ENCODE measurements at places on chromosomes 13 and 19.

GRCh38 chr13:100156788-100157187, 67.9 kb downstream of the PCCA start:
- DNase-seq, result peak; percentile 20

DNA sequence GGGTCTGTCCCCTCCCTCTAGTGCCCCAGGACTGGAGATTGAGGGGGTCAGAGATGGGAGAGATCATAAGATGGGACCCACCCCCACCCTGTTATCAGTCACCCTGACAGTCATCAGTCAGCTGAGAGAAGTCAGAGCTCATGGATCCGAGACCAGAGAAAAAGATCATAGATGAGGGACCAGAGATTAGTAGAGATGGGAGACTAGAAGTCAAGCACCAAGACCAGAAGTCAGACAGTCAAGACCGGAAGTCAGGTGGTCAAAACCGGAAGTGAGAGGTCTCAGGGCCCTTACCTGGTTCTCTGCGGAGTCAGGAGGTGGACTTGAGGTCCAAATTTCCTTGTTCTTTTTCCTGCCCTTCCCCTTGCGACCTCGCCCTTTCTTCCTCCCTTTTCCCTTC, 7.0 kb downstream of the COL5A3 start:
- no peak for DNase-seq

DNA sequence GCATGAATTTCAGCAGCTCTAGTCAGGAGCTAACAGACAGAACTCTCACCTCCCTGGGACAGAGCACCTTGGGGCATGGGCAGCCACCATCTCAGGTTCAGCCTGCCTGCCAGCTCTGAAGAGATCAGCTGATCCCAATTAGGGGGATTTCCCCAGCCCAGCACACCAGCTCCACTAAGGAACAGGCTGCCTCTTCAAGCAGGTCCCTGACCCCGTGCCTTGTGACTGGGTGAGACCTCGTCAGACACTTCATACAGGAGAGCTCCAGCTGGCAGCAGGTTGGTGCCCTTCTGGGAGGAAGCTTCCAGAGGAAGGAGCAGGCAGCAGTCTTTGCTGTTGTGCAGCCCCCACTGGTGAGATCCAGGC, 84.5 kb upstream of the UFM1 start:
- no peak for DNase-seq

DNA sequence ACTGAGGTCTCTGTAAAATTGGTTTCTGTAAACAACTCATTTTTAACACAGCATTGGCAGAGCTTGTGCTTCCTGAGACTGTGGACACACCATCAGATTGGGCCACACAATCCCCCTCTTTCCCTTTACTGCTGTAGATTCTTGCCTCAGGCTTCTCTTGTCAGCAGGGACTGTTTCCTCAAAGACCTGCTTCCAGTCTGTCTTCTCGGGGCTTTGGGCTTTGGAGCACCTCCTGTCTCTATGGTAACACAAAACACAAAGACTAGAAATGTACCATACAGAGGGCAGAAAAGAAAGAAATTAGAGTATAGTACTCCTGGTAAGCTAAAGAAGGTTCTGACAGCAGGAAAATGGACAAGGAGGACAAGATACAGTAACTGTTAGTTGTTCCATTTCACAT, 484.5 kb downstream of the DIAPH3 start:
- no peak for DNase-seq

- no peak for DNase-seq
Observed at GRCh38 chr19:33441277-33441699, 67.8 kb downstream of the CEBPG start.

DNA sequence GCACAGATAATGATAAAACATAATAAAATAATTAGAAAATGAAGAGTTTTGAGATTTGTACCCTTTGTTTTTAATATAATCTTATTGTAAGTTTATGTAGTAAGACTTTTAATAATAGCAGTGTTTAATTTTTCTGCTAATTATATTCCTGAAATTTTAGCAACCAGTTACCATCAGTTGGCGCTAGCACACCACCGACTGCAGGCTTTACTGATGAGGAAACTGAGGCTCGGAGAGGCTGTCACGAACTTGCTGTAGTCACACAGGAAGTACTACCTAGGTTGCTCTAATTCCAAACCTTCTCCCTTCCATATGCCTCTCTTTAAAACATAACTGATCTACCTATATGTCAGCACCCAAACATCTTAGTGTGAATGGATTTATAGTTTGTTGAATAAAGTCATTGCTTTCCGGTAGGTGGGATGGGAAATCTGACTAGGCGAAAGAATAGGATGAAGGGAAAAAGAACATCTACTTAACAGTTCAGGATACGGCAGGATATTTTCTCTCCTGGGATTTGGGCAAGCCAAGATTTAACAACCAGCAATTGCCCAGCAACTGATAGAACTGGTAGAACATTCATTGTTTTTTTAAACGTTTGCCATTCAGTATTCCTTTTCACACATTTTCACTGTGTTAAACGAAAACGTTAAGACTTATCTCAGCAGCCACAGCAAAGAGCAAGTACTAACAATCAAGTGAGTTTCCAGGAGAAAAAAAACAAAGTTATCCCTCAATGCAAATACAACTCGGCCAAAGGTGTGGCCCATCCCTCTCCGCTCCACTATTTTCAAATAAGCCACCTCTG, 822 bp upstream of the RFXAP start:
- no peak for DNase-seq

DNA sequence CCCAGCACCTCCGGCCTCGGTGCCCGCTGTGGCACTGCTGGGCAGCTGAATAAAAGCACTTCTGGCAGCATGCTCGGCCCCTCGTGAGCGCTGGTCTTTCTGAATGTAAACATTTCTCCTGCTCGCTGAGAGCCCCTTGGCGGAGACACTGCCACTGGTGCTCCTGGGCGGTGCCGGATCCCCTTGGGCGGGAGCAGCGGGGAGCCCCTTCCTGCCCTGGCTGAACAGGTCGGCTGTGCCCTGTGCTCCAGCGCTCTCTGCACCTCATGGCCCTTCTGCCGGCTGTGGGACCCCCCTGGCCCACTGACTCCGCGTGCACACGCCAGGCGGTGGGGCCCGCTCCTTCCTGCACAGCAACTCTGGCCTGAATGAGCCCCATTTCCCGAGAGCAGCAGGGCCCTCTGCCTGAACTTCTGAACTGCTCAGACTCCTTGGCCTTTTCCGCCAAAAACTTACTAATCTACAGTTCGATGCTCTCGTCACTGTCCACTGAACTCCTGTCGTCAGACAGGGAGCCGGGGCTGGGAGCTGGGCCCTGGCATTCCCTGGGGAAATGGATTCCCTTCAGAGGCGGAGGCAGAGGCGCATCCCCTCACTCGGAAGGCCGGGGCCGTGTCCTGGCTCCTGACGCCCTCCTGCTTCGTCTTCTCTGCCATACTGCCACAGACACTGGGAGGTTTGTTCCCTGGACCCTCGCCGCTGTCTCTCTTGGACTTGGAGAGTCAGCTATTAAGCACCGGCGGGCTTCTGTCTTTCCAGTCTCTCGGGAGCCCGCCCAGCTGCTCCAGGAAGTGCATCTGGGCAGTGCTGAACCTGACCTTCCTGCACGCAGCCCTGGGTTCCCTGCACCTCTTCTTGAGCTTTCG, 14.2 kb downstream of the RB1 start:
- DNase-seq, result no peak

GRCh38 chr13:28049215-28049614, 51.2 kb downstream of the FLT3 start:
- DNase-seq, result no peak

GRCh38 chr13:39786091-39786490, 130.6 kb downstream of the COG6 start:
- no peak for DNase-seq

DNA sequence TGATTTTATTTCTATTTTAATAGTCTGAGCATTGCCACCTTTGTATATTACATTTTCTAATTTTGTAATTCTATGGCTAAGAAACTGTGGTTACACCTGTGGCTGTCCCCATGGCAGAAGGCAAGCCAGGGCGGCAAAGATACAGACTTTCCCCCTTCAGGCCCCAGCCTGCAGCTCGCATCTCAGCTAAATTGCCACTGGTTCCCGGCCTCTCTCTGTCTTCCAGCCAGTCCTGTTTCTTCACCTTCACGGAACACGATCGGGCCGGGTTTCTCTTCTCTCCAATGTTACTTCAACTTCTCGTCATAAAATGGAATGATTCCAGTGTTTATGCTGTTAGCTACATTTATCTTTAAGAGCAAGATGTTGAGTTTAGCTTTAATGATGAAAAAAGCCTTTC, 124.5 kb upstream of the ZNF507 start:
- no peak for DNase-seq

GRCh38 chr13:45331123-45331619, 9.8 kb downstream of the TPT1 start:
- DNase-seq, result no peak

DNA sequence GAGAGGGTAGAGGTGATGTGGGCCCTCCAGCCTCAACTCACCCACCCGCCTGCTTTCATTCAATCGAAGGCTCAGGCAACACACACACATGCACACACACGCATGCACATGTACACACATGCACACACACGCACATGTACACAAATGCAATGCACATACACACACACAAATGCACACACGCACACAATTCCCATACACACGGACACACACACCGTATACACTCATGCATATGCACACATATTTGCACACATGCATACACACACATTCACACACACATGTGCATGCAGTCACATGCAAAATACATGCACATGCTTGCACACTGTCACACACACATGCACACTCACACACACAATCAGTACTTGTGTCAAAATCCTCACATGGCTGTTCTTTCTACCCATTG, 55.9 kb upstream of the SPACA7 start:
- no peak for DNase-seq

DNA sequence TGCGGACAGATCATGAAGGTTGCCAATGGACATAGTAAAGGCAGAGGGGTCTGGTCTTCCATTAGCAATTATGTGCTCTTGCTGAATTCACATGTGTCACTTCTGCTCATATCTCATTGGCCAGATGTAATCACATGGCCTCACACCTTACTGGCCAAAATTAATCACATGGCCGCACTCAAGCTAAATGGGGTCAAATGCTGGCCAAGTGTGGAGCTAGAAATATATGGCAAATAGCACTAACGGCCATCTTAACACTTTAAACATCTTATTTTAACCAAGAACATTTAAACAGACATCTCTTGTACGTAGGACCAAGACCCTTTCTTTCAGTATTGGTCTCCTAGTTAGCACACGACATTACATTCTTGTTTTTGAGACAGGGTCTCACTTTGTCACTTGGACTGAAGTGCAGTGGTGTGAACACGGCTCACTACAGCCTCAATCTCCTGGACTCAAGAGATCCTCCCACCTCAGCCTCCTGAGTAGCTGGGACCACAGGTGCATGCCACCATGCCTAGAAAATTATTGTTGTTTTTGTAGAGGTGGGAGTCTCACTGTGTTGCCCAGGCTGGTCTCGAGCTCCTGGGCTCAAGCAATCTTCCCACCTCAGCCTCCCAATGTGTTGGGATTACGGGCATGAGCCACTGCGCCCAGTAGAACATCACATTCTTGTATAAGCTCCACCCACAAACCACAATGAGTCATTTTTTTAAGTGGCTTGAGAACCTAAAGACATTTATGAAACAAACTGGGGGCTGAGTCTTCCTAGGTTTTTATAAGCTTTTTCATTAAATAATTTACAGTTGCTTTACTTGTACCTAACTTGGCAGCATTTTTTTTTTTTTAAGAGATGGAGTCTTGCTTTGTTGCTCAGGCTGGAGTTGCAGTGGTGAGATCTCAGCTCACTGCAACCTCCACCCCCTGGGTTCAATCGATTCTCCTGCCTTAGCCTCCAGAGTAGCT, 2.9 kb upstream of the PTOV1 start:
- DNase-seq, result peak; percentile 84

DNA sequence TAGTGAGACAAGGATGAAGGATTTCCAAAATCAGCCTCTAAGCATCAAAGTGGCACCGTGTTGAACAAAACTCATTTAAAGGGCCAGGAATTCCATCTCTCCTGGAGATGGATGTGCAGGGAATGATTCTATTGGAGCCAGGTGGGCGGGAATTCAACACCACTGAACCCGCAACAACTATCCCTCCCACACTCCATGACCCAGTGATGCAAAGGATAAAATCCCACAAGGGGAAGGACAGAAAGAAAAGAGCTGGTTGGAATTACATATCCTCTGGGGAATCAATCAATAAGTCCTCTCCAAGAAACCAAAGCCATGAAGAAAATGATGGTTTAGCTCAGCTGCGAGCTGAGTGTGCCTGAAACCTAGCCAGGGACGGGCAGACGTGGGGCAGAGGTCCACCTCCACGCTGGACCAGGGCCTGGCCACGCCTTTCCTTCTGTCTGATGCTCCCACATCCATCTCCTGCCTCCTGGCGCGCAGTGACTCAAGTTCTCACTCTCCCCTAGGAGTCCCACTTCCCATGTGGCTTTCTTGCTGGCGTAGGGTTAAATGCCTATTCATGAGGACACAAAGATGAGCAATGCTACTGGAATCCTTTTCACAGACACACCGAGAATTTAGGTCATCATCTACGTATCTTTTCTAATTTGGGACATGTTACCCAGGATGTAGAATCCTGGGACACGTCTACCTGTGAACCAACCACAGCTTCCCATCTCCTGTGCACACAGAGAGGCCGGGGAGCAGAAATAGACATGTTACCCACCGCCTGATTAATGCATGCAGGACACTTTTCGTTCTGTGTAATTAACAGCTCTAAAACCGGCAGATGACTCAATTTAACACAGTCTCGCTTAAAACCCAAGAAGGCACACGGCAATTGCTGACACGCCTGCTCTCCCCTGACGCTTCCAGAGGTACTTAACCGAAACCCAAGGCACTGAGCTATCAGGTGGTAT, 48.6 kb downstream of the PEPD start:
- no peak for DNase-seq

DNA sequence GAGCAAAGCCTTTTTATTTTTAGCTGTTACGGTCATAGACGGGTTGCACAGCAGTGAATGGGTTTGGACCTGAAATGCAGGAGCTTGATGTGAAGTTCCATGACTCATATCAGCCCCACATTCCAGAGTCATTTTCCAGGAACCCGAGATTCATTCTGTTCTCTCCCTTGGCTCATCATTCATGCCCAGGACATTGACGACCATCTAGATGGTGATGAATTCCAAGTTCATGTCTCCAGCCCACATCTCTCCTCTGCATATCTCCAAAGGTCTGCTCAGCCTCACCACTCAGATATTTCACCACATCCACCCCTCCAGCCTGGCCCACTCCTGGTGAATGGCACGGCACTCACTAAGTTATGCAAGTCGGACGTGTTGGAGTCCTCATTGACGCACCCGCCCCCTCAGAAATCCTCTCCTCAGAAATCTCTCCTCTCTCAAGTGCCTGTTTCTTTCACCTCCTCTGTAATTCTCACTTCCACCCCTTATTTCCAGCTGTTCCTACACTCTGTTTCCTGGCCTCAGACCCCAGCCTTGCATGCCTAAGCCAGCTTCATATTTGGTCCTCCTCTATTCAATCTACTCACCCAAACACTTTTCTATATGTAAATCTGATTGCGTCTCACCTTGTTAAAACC, 83.1 kb downstream of the ALOX5AP start:
- no peak for DNase-seq
